ENCODE measurements at places on chromosomes 1 and 21.

DNA sequence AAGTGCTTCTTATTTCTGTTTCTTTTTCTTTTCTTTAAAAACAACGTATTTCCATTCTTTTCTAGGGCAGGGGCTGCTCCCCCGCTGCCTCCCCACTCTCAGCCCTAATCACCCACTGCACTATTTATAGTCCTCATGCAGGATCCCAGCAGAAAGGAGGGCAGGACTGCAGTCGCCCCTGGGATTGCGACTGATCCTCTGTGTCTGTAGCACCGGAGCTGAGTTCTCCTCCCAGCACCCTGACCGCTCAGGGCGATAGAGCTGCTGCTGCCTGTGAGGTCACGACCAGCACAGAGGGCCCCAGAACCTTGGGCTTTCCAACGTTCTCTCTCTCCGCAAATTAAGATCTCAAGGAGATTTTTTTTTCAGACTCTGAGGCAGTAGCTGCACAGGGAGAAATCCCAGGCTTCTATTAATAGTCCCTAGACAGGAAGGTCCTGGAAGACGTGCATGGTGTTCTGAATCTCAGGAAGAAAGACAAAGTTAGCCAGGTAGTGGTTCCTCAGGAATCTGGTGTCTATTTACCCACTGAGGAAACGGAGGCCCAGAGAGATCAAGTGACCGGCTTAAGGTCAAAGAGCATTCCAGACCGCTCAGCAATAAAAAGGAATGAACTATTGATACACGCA is 46.8 kb downstream of the PRAMEF20 start:
- DNase-seq: no peak

GRCh38 chr1:148308832-148309458 is 156.9 kb upstream of the NBPF11 start:
- peak; percentile 10 for DNase-seq

- no peak for DNase-seq
Observed at GRCh38 chr1:2778220-2778592, 23.3 kb downstream of the TTC34 start.

DNA sequence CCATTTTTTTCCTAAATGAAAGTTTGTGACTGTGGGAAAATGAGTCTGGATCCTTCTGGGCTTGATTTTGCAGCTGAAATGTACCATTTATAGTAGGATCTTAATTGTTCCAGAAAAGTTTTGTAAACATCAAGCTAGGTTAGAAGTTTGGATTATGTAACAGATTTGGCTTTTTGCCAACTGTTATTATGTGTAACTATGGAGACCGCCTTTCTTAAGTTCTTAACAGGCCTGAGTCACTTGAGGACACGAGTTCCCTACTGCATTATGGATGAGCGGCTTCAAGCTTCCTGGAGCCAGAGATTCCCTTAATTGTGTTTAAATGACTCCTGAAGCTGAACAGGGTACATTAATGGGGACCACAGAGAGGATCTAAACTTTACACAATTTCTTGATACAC is 22.2 kb downstream of the SLC25A33 start:
- peak; percentile 98 for DNase-seq

DNA sequence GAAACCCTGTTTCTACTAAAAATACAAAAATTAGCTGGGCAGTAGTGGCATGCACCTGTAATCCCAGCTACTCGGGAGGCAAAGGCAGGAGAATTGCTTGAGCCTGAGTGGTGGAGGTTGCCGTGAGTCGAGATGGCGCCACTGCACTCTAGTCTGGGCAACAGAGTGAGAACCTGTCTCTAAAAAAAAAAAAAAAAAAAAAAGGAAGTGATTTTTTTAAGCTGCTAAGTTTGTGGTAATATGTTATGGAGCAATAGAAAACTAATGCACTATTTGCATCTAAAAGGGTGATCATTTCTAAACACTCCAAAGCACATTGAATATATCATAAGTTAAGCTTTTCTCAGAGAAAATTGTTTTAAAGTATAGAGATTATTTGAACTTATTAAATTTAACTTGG is 244.8 kb upstream of the SPAG17 start:
- no peak for DNase-seq

- DNase-seq: no peak
Observed at GRCh38 chr1:184965944-184966860, 8.1 kb downstream of the NIBAN1 start.

GRCh38 chr1:55277377-55278130 is 62.4 kb upstream of the USP24 start:
- peak; percentile 62 for DNase-seq

DNA sequence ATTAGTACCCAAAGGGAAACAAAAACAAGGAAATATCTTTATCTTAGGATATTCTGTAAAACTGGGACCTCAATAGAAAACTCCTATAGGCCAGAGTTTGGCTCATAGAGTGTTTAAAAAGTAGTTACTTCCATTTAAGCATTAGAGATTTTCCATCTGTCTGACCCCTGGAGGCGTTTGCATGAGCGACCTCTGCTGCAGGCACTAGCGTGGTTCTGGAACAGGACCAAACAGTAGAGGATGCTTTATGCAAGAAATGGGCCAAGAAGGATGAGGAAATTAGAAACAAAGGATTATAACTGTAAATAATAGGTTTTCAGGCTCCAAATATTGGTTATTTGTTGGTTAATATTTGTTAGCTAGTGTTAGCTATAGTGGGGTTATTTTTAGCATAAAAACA is 5.7 kb downstream of the ZBTB40 start:
- DNase-seq: peak; percentile 13

DNA sequence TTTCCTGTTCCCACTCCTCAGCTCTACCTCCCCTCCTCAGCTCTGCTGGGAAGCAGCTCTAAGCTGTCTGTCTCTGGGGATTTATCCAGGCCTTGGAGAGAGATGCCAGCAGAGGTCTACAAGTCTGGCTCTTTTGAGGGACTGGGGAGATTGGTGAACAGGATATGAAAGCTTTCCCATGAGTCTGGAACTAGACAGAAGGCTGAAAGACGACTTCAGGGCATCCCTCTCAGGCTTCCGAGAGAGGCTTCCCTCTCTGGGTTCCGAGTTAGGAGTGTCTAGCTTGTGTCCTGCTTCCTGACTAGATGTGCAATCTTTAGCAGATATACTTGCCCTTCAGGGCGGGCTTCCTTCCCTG is 733 bp downstream of the TMEM35B start:
- peak; percentile 34 for DNase-seq

DNA sequence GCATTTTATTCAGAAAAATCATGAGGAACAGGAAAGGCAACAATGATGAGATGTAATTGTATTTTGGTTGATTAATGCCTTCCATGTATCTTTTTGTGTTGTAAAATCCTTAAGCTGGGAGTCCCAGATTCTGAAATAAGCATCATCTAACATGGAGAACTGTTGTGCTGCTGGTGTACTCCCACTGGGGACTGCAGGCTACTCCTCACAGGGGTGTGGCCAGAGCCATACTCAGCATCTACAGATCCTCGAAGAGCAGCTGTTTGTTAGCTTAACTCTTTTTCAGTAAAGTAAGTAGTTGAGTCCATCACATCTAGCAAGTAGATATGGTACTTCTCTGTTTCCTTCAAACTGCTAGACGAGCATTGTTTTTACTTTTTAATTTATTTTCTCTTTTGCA is 358.0 kb downstream of the BRINP3 start:
- no peak for DNase-seq

DNA sequence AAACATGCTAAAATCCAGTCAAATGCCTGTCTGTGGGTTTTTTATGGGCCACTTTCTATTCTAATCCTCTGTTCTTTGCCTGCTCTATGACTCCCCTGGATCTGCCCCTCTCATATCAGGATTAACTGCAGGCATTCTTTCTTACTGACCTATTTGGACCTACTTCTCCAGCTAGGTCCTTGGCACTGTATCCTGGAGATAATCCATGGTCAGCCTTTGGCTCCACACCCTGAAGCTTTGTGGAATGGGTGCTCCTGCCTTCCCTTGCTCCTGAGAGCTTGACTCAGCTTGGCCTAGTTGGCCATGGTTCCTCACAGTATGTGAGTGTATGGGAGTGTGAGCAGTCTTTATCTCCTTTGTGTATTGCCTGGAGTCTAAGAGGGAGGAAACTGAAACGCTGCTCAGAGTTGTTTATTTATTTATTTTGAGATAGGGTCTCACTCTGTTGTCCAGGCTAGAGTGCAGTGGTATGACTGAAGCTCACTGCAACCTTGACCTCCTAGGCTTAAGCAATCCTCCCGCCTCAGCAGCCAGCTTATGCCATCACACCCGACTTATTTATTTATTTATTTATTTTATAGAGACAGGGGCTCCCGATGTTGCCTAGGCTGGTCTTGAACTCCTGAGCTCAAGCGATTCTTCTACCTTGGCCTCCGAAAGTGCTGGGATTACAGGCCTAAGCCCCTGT is 28.7 kb upstream of the CDC14A start:
- peak; percentile 88 for DNase-seq

- DNase-seq: no peak
Observed at GRCh38 chr1:38941093-38941492, 537 bp downstream of the RHBDL2 start.

GRCh38 chr1:98143403-98143802 is 222.6 kb upstream of the DPYD start:
- no peak for DNase-seq

DNA sequence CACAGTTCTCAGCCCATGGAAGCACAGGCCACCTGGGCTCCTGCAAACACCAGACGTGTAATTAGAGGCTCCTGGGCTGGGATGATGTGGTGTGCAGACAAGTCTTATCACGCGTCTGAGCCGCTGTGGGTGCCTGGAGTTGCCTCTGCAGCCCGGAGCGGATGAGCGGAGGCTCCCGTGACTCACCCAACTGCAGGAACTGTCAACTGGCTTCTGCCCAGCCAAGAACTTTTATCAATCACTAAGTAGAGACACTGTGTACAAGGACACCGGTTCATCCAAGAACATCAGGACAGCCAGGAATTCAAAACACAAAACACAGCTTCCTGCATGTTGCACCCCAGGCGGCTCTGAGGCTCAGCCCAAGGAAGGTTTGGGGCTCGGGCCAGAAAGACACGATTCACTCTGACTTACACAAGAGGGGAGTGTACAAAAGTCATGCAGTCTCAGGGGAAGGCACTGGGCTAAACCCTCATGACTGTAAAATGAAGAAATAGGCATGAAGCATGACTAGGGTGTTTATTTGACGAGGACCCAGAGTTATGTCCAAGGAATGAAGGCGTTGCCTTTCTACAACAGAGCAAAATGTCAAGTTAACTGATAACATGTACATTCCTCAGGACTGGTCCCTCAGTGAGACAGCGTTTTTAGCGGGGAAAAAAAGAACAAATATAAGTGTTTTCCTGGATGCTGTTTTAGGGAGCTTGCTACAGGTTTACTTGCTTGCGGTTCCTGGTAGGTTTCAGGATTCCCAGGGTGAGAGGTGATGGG is 21.1 kb downstream of the ERRFI1 start:
- DNase-seq: peak; percentile 99

DNA sequence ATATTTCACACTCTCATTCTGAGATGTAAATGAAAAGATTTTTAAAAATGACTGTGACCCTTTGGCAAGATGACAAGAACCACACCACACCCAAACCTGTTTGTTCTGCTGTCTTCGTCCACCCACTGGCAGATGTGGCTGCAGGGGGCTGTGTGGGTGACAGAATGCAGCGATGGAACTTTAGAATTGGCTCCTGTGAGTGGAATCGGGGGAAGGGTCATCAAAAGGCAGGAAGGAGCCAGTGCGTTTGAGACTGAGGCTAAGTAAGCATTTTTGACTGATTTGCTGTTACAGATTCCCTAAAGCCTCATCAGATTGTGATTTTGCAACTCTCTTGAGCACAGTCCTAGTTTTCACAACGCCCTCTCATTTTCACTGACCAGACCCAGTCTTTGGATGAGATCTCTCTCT is 111.2 kb upstream of the ADGRL2 start:
- DNase-seq: peak; percentile 92

GRCh38 chr1:246569248-246570238 is 3.3 kb downstream of the CNST start:
- DNase-seq: no peak

- peak; percentile 66 for DNase-seq
Observed at GRCh38 chr1:172002725-172003345, 161.5 kb downstream of the DNM3 start.

- no peak for DNase-seq
Observed at GRCh38 chr1:102365071-102365470, 368.3 kb upstream of the OLFM3 start.

- DNase-seq: no peak
Observed at GRCh38 chr1:232554409-232554808, 75.5 kb downstream of the SIPA1L2 start.

- DNase-seq: peak; percentile 85
Observed at GRCh38 chr21:33539616-33540015, 2.3 kb downstream of the GART start.

- no peak for DNase-seq
Observed at GRCh38 chr1:28243685-28244311, 7.9 kb downstream of the ATP5IF1 start.

DNA sequence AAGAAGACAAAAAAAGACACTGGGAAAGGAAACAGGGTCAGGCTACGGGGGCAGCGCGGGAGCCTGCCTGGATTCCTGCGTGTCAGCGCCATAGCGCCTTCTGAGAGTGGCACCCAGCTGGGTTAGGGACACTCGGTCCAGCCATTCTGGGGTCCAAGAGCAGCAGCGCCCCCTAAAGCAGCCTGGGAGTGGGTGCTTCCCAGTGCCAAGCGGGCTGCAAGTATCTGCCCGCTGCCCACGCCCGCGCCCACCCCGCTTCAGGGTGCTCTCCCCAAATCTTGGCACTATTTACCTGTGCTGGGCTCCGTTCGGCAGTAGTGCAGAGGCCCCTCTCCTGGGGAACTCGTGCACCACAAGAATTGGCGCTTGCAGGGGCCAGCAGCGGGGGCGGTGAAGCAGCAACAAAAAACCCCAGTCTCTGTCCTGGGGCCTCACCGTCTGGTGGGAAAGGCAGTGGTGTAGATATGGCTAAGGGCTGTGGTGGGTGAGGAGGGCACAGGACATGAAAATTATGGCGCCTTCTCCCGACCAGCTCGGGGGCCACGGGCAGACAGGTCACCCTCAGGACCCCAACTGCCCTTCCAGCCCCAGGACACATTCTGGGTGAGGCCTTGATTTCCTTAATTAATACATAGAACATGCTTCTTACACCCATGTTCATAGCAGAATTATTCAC is 24.1 kb upstream of the LBR start:
- no peak for DNase-seq

- no peak for DNase-seq
Observed at GRCh38 chr1:228276174-228276831, 68.5 kb downstream of the OBSCN start.

DNA sequence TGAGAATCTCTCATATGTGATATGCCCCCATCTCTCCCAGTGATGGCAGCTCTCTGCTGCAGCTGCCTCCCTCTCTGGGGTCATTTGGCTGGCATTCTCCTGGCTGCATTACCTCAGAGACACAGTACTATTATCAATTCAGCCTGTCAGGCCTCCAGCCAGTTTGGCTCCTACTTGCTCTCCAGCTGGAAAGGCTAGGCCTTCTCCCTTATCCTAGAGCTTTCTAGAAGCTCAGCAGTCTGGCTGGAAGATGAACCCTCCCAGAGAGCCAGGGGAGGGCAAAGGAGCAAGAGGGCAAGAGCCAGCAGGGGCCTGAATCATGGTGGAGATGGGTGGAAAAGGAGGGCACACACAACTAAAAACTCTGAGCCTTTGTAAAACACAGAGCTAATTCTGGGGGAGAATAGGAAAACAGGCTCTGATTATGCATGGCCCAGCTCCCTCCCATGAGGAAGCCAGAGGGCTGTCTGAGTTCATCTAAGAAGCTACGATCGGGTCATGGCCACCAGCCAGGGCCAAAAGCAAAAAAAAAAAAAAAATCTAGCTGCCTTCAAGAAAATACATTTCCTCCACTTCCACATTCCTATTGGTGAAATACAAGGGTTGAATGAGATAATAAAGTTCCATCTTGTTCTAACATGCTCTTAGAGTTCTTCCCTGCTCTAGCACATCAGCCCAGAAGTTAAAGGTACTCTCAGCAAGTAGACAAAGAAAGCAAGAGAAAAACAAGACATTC is 8.8 kb downstream of the LAMB3 start:
- peak; percentile 42 for DNase-seq
